ENCODE measurements at places on chromosomes 5 and 9.
A peak's percentile ranks its signal among the peaks of the same experiment; 100 is the strongest.

- DNase-seq, result no peak
Measured at GRCh38 chr5:40568548-40568947, 111.2 kb upstream of the PTGER4 start.

- no peak for DNase-seq
Measured at GRCh38 chr5:80600943-80601693, 31.0 kb upstream of the ANKRD34B start.

DNA sequence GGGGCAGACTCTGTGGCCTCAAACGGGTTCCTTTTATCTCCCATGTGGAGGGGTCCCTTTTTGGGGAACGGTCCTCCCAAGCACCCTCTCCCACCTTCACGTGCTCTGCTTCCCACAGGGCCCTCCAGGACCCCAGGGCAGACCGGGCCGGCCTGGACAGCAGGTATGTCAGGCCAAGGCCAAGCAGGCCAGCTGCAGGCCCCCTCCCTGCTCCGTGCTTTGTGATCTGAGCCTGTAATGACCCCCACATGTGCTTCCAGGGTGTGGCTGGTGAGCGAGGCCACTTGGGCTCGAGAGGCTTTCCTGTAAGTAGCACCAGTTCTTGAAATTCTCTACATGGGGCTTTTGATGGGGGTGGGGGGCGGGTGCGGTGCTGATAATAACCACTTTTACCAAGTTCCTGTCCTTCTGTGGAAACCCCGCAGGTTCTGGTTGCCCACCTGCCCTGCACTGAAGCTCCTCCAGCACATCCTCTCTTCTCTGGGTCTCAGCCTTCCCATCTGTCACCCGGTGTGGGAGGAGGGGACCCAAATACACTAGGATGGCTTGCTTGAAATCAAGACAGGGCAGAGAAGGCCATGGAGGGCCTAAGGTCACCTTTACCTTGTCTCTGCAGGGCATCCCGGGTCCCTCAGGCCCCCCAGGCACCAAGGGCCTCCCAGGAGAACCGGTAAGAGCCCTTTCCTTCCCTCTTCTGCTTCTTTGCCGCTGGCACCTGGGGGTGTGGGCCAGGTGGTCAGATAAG lies 57.9 kb upstream of the ORM1 start:
- DNase-seq, result no peak

DNA sequence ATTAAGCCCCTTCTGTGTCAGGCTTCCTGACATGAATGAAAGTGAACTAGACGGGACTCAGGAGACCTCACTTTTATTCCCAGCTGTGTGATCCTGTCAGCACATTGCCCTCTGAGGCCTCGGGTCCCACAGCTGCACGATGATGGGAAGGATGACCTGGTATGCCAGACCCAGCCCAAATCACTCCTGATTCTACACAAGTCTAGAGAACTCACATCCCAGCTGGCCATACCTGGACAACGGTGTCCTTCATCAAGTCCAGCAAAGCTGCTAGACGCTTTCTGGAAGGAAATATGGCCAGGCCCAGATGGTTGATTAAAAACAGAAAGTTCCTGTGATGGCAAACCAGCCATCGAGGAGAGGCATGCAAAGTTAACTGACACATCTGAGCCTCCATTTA lies 118.0 kb upstream of the FSTL4 start:
- no peak for DNase-seq

GRCh38 chr5:80414113-80414512 lies 6.2 kb downstream of the ZFYVE16 start:
- DNase-seq, result no peak

DNA sequence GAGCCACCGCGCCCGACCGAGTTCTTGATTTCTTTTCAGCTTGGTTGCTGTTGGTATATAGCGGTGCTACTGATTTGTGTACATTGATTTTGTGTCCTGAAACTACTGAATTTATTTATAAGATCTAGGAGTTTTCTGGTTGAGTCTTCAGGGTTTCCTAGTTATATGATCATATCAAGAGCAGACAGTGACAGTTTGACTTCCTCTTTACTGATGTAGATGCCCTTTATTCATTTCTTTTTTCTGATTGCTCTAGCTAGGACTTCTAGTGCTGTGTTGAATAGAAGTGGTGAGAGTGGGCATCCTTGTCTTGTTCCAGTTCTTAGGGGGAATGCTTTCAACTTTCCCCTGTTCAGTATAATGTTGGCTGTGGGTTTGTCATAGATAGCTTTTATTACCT lies 17.4 kb upstream of the LRRC19 start:
- no peak for DNase-seq

DNA sequence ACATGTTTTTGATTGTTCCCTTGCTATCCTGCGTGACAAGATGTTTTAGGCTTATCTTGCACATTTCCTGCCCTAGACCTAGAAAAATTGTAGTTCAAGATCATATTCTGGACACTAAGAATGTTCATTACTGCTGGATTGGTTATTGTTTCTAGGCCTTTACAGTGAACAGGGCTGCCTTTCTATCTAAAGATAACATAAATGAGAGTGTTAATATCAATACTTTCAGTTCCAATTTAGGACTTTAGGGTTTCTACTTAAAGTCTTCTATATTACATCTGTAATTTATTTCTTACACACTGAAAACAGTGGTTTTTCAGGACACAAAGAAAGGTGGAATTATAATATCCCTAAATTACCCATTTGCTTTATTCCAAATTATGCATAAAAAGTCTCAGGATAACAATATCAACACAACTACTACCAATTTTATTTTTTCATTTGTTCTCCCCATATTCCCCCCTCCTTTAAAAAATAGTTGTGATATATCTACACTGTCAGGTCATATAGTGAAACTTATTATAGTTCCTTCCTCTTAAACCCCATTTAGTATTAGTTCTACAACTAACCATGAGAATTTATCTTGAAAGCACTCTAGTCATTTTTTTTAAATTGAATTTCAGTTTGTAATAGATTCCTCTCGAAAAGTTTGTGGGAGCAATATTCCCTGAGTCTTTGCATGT lies 293.9 kb upstream of the RIOK2 start:
- DNase-seq, result no peak

GRCh38 chr5:68047035-68047434 lies 168.5 kb upstream of the PIK3R1 start:
- no peak for DNase-seq

- no peak for DNase-seq
Measured at GRCh38 chr5:32589416-32589815, 4.1 kb downstream of the SUB1 start.

GRCh38 chr5:31350395-31350794 lies 156.9 kb downstream of the CDH6 start:
- no peak for DNase-seq

DNA sequence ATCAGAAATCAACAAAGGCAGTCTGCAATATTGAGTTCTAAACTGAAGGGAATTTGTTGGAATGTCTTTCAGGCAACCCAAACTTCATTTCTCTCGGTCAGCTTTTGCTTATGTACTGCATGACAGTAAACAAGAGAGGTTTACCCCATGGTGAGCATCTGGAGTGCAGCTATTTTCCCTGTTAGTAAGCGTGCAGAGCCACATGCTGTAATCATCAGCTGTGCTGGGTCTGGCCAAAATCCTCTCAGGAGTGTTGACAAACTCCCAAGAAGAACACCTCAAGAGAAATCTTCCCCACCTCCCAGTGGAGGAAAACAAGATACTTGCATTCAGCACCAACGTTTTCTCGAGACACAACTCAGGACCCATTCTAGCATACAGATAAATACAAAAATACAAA lies 83.6 kb upstream of the ADAMTSL1 start:
- DNase-seq, result no peak

DNA sequence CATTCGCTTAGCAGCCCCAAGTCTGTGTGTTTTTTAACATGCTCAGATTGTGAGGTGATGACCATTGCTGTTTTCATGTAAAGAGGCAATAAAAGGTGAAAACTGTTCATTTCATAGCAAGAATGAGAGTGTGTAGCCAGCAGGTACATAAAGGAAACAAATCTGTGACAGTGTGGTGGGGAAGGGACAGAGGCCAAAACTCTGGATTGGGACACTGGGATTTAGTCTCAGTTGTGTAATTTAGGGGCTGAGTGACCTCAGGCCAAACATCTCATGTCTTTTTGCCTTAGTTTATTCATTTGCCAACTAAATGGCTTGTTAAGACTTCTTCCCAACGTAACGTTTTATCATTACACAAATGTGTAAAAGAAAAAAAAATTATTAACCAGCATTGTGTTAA lies 47.0 kb downstream of the KCNN2 start:
- DNase-seq, result no peak

- no peak for DNase-seq
Measured at GRCh38 chr5:113612060-113612496, 98.6 kb downstream of the YTHDC2 start.

DNA sequence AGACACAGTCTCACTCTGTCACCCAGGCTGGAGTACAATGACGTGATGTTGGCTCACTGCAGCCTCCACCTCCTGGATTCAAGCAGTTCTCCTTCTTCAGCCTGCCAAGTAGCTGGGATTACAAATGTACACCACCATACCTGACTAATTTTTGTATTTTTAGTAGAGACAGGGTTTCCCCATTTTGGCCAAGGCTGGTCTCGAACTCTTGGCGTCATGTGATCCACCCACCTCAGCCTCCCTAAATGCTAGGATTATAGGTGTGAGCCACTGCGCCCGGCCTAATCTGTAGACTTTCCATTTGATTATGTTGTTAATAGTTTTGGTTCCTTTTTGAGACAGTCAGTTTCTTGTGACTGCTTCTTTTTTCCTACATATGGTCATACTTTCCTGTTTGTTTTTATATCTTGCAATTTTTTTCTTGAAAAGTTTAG lies 31.0 kb downstream of the MTREX start:
- DNase-seq, result peak; percentile 35

DNA sequence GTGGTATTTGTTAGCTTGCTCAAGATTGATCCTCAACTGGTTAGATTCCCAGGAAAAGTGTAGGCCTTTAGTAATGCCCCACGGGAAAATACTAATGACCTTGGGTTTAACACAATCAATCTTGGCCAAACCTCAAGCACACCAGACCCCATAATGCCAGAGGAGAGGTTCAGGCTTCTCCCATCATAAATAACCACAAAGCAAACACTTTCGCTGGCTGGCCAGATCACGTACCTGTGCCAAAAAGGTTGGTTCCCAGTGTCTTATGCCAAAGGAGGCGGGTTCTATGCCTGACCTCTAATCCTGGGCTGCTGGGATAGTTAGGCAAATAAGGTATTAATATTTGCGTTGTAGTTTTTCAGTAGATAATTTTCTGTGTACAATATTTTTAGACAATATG lies 379.2 kb upstream of the CDH18 start:
- no peak for DNase-seq

DNA sequence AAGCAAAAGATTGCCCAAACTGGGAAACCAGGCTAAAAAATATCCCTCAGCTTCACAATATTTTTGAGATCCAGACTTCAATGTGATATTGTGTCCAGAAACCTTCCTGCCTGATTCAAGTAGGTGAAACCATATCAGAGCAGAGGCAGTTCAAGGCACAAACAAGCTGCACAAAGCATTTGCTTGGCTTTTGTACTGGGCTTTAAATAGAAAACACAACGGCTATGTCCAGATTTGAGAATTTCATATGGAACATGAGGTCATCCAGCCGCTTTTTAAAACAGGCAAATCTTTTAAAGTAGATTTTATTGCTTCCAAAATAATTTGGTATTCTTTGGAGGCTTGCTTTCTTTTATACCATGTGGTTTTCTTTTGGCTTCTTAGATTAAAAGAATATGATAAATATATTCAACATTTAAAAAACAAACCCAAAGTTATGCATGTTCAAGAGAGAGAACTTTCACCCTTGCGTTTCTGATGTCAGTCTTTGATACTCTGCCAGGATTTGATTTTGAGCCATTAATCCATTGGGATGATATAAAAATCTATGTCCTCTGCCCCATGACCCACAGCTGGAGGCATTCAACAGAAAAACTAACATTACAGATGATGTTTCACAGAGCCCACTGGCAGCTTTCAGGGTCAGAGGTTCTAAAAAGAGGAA lies 29.0 kb upstream of the CCDC112 start:
- no peak for DNase-seq

DNA sequence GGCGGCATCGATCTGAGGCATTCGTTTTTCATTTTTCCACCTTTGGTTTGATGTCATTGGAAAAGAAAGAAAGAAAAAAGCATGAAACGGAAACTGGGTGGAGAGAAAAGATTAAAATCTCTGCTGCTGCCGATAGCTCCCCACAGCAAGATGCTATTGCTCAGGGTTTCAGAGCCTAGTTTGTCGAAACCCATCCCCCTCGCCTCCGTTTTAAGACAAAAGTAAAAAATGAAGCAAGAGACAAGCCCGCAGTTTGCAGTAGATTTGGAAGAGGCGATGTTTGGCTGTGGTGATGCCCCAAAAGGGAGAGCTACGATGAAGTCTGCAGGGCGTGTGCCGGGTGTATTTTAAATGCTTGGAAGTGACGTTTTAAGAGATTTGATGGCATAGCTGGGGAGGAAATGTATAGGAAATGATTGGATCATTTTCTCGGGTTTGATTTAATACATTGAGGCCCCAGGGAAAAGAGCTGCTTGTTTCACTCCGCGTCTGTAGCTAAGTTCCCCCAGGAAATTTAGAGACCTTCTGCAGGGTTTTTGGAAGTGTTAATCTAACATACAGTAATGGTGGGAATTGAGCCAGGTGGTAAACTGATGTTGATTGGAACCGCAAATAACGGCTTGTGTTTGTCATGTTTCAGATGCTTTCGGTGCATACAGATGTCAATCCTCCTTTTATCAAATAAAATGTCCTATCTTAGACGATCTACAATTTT lies 909 bp downstream of the NDFIP1 start:
- DNase-seq, result no peak

GRCh38 chr9:16532272-16532671 lies 338.2 kb downstream of the BNC2 start:
- DNase-seq, result no peak

DNA sequence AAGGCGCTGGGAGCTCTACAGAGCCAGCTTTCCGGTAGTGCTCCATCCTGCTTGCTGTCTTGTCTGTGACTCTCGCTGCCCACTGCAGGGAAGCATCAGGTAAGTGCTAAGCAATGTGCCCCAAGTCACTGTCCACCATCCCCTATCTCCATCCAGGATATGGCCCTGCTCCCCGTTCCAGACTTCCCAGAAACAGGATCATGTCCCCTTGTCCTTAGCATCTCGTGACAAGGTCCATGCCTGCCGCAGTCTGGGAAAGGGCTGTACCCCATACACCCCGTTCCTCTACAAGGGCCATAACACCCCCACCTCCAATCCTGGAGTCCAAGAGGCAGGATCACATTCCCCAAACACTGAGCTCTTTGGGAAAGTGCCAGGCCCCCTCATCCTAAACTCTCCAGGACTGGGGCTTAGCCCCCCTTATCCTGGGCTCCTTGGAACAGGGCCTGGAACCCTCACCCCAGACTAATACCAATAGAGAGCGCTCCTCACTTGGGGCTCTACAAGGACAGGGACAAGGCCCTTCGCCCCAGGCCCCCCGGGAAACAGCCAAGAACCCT lies 566 bp downstream of the RPP25L start:
- DNase-seq, result no peak

DNA sequence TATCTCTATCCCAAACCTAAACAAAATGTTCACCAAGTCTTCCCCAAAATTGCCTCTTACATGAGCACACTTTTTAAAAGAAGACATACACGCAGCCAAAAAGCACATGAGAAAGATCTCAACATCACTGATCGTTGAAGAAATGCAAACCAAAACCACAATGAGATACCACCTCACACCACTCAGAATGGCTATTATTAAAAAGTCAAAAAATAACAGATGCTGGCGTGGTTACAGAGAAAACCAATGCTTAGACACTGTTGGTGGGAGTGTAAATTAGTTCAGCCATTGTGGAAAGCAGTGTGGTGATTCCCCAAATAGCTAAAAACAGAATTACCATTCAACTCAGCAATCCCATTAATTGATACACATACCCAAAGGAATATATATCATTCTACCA lies 83.8 kb downstream of the SEMA5A start:
- no peak for DNase-seq

Measured in activated CD4-positive, CD25-positive, alpha-beta regulatory T cell treated with anti-CD3 and anti-CD28 coated beads, Interleukin-2, amount 50 U/mL, for 72 hours (primary cell).